Glomerular endothelial cell (primary cell): ENCODE measurements at places on chromosomes 5 and 9. TPM values are rescaled to one million over a fixed set of nuclear protein-coding genes. Genes with fewer than 3 reads are reported as not detected.
A peak's percentile ranks its signal among the peaks of the same experiment; 100 is the strongest.

- peak; percentile 97 for DNase-seq
Measured at GRCh38 chr5:53362521-53362941, 117.9 kb upstream of the FST start.

APBA1 gene
- total RNA-seq, result 10.1 and 15.2 TPM in 2 replicates

GRCh38 chr5:141871870-141872269 is 6.3 kb downstream of the PCDH1 start:
- DNase-seq, result no peak

GRCh38 chr5:143115381-143115780 is 288.1 kb downstream of the NR3C1 start:
- no peak for DNase-seq

TEK gene
- total RNA-seq, result 63.0 and 75.4 TPM in 2 replicates

DNA sequence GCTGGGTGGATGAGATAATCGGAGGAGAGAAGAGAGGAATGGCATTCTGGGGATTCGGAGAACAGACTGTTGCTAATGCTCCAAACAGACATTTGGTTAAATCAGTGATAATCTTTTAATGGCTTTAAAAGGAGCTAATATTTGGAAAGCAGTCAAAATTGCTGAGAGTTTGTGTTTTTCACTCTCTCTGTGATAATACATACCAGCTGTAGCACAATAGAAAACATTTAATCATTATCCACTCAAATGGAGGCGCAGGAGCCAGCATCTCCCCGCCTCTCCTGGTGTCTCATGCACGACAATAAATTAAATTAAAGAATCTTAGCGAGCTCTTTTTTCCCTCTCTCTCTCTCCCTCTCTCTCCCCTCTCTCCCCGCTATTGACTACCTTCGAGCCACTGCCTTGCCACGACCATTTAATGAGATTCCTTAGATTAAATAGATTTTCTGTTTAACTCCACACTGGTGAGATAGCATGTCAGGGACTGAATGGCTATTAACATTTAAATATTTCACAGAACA is 268.6 kb upstream of the MVB12B start:
- no peak for DNase-seq

- DNase-seq, result no peak
Measured at GRCh38 chr5:885529-885928, 7.1 kb downstream of the BRD9 start.

DNA sequence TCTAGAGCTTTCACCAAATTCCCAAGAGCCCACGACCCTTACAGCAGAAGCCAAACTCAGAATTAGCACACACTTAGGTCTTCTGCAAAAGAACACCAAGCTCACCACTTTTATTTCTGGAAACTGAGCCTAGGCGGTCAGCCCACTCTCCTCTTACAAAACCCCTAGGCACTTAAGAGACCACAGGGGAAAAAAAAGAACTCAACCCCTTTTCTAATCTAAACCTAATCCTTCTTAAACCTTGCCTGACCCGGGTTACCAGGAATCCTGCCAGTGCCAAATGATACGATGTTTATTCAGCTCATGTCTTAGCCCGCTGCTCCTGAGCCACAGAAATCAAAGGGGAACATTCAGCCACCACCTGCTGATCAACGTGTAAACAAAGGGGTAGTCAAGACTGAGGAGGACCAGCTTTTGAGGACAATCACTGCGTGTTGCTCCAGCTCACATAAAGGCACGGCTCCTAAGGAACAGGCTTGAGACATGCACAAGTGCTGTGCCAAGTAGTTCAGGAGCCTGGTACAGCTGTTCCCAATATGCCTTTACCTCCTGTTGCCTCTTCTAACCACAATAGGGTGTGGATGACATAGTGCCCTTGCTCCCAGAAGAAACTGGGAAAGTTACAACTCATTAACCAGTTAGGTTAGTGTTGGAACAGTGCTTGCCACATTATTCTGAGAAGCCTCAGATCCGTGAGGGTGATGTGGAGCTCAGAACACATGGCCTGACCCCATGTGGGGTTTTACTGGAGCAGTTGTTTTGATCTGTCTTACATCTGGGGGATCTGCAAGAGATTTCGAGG is 49.3 kb downstream of the ZFAND5 start:
- no peak for DNase-seq

GRCh38 chr9:114316605-114317230 is 6.2 kb upstream of the ORM1 start:
- no peak for DNase-seq

GRCh38 chr5:136039202-136039601 is 10.4 kb downstream of the TGFBI start:
- no peak for DNase-seq

- no peak for DNase-seq
Measured at GRCh38 chr5:160475864-160476438, 54.3 kb downstream of the PTTG1 start.

DYNC2I2 gene
- 55.0 and 71.9 TPM in 2 replicates for total RNA-seq

MGAT4B gene
- total RNA-seq, result 354 and 372 TPM in 2 replicates

DBN1 gene
- 300 and 362 TPM in 2 replicates for total RNA-seq

MARCHF11 gene
- not detected in 2 replicates for total RNA-seq

DRD1 gene
- not detected in 2 replicates for total RNA-seq

DNA sequence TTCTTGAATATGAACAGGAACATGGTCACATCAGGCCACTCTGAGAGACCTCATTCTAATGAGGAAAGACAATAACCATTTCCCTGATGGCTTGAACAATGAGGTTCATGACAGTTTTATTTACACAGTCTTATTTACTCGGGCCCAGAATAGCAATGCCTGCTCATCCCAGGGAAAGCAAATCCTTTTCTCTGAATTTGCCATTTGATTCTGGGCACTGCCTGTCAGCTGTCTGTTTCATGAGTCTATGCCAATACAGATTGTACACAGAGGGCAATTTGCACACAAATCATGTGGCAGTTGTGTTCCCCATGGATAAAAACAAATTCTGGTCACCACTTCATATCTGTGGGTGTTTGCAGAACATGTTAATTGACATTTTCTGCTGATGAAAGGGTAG is 492.5 kb downstream of the ACTL7B start:
- DNase-seq, result no peak
